ENCODE measurements at places on chromosomes 4 and X. TPM values are rescaled to one million over a fixed set of nuclear protein-coding genes. Genes with fewer than 3 reads are reported as not detected.

DNA sequence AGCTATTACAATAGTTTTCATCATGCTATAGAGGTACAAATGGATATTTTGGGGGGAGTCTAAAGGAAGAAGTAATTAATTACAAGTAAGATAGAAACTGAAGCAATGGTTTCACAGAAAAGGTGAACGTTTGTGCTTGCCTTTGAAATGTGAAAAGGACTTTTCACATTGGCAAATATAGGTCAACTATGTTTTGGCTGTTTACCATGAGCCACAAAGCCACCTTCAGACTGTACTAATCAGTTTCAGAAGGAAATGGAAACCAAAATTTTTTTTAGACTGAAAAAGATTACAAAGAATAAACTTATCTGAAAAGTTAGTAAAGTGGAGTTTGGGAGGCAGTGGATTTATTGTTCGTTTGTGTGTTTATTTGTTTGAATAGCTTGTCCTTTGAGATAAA, 32.1 kb downstream of the SYTL5 start:
- DNase-seq: no peak

DNA sequence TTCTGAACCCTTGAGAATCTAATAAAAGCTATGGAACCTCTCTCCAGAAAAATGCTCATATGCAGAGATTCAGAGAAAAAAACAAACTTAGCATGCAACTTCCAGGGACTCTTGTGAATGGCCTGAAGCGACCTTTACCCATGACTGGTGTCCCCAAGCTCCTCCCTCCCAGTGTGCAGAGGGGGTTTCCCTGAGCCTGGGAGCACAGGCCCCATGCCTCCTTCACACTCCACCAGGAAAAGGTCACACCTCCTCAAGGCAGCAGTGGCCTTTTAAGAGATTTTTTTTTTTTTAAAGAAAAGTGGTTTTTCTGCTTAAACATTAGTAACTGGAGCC, 13.3 kb upstream of the UBA6 start:
- no peak for DNase-seq

DNA sequence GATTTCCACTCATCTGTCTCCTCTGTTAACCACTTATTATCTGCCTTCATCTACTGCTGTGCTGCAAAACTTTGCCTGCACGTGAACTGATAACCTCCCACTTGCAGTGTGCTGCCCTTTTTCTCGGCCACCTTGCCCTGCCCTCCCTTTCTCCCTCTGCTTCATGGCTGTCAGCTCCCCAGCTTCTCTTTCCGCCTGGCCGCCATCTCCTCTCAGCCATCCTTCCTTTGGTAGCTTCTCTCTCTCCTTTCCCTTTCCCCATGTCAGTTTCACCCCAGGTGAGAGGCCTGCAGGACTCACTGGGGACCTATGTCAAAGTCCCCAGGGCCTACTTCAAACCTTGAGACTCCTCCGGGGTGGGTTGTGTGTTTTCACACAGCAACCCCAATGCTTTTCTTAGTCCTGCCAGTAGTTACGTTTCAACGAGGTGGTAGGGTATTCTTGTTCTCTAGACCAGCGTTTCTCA, 6.6 kb downstream of the MSL3 start:
- no peak for DNase-seq

GRCh38 chr4:109207061-109207460, 95.4 kb downstream of the COL25A1 start:
- no peak for DNase-seq

The BEX1 gene
- 1.7 TPM for total RNA-seq

- DNase-seq: no peak
Observed at GRCh38 chrX:41090568-41091238, 5.5 kb downstream of the USP9X start.

- DNase-seq: no peak
Observed at GRCh38 chrX:11460347-11460746, 167.1 kb downstream of the AMELX start.

- DNase-seq: no peak
Observed at GRCh38 chrX:86215260-86215659, 67.0 kb downstream of the DACH2 start.
